ENCODE measurements at places on chromosomes 6 and 20. TPM values are rescaled to one million over a fixed set of nuclear protein-coding genes. Genes with fewer than 3 reads are reported as not detected.
A peak's percentile ranks its signal among the peaks of the same experiment; 100 is the strongest.

DNA sequence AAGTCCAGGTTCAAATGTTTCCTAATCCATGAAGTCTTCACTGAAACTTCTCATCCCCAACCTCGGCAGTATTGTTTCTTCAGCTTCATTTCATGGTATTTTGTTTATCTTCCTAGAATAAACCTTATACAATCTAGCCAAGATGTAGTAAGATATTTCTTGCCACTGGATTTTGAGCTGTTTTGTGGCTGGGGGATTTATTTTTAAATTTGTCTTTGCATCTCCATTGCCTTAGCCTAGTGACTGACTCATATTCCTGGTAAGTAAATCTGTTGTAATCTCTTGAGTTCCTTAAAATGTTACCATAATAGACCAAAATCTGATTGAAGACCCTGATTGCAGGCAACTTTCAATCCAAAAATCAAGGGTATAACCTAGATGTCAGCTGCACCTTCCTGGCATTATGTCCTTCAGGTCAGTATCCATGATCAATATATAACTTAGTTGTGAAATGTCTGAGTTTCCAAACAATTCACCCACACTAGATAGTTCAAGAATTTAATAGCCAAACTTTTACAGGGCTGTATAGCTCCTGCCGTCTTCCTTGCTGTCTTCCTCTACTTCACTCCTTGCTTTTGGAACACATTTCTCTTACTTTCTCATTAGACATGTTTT is 4.7 kb upstream of the TRMT11 start:
- no peak overlapping the region for H3K4me3 ChIP-seq
- DNase-seq, result no peak
- no peak overlapping the region for H3K27ac ChIP-seq
- H3K4me1 ChIP-seq, result peaks cover 34% of the 10 kb centered on the region
- H3K36me3 ChIP-seq, result peaks cover 4% of the 10 kb centered on the region
- no peaks in the 10 kb centered on the region for H3K27me3 ChIP-seq

DNA sequence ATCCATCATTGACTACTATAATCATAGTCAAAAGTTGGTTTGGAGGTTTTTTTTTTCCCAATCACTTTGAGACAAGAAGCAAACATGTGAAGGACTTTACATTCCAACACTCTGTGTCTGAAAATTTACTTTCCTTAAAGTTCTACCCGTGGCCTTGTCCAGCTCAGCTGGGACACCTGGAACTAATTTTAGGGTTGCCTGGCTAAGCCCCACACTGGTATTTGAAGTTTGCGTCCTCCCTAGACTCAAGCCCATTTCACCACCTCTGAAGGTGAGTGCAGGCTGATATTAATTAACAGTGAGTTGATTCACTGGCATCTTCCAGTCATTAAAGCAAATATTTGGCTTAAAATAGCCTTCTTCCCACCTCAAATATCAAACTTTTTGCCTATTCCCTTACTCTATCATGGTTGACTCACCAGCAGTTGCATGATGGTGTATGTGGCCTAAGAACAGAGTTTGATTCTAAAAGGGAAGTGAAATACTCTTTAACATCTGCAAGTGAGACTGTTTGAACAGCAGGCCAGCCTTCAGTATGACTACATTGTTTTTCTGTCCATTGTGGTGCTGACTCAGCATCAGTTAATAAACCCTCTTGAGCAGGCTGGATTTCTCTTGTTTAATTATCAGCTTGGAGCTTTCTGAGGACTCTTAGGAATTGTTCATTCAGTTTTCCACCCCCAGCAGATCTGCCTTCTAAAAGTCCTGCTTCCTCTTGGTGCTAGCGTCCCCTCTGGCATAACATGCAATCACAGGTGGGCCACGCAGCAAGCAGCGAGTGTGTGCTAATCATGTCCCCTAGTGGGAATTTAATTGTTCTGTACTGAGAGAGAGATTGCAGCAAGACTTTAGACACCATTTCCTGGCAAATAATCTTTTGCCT is 1.8 kb upstream of the PRDM1 start:
- no peak for DNase-seq
- peak overlapping the region; percentile 87 for H3K27ac ChIP-seq
- H3K4me3 ChIP-seq, result no peak overlapping the region
- H3K4me1 ChIP-seq, result peaks cover 43% of the 10 kb centered on the region
- H3K27me3 ChIP-seq, result no peaks in the 10 kb centered on the region
- no peaks in the 10 kb centered on the region for H3K36me3 ChIP-seq

Gene PI16
- 1.9 TPM for total RNA-seq

DNA sequence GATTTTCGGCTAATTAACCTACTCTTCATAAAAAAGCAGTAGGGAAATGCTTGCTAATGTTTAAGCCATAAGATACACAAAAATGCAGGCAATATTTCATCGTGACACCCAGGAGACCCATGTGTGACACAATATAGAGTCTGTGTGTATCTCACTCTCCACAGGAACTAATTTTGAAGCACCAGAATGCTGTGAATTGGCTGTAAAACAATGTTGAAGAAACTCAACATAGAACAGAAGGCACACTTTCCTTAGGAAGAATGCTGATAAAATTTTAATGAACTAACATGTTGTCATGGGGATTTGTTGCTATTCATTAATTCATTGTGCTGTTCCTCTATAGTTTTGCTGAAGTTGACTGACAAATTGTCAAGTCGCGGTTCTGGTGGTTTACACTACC is 249.4 kb upstream of the TFAP2D start:
- DNase-seq, result no peak
- H3K4me3 ChIP-seq, result no peak overlapping the region
- H3K36me3 ChIP-seq, result no peaks in the 10 kb centered on the region
- no peaks in the 10 kb centered on the region for H3K4me1 ChIP-seq
- no peak overlapping the region for H3K27ac ChIP-seq
- no peaks in the 10 kb centered on the region for H3K27me3 ChIP-seq

Gene ZNF311
- total RNA-seq, result 2.1 TPM

Gene KCNK17
- not detected for total RNA-seq

DNA sequence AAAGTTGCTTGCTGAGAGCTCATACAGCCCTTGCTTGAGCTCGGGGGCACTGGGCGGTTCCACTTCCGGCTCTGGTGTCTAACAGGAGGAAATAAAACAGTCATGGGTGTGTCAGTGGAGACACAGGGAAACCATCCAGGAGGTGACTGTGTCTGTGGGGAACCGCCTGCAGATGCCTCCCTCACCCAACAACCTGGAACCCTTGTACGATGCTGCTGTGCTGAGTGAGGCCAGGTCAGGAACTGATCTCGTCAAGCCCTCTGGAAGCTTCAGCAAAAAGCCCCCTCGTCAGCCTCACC is 15.5 kb downstream of the TXNDC5 start:
- no peak overlapping the region for H3K4me3 ChIP-seq
- DNase-seq, result no peak
- no peaks in the 10 kb centered on the region for H3K27me3 ChIP-seq
- H3K27ac ChIP-seq, result no peak overlapping the region
- H3K4me1 ChIP-seq, result no peaks in the 10 kb centered on the region

DNA sequence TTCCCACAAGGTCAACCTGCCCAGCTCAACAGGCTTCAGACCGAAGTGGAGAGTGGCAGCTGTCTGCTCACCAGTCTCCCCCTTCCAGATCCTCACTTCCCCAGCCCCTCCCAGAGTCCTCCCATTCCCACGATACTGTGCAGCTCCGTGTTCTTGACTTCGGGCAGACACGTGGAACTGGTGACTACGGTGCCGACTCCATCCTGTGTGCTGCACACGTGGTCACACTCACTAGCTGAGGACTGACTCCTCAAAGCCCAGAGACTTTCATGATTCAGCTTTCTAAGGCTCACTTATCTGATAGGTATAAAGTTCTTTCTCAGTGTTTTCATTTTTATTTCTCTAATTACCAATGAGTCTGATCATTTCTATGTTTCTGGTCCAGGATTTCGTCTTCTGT is 32.4 kb downstream of the GABRR2 start:
- H3K27ac ChIP-seq, result no peak overlapping the region
- H3K4me1 ChIP-seq, result no peaks in the 10 kb centered on the region
- DNase-seq, result no peak

Gene UNC93A
- total RNA-seq, result not detected

DNA sequence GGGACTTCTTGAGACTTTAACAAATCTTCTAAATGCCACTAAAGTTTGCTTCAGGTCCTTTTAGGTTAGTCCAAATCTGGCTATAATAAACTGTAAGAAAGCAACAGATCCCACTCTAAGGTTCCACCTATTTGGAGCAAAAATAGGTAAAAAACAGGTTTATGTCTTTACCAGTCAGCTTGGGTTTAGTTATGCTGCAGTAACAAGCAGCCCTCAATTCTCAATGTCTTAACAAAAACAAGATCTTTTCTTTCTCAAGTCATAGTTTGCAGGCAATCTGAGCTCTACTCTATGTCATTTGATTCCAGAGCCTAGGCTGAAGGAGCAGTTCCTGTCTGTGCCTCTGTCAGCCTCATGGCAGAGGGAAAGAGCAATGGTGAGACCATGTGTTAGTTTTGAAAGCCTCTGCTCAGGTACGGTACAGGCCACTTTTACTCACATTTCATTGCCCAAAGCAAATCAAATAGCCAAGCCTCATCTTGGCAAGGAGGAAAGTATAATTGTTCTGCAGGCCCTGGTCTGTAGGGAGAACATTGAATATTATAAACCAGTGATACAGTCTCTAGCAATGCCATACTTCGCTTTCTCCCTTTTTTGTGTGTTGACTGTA is 108.6 kb downstream of the CD83 start:
- DNase-seq, result no peak
- H3K27me3 ChIP-seq, result no peaks in the 10 kb centered on the region
- H3K4me1 ChIP-seq, result no peaks in the 10 kb centered on the region

Gene ISM1
- not detected for total RNA-seq

Measured in PC-9 (cell line).